A549 treated with CpdA at 1 μM for 4 hours (cell line): ENCODE measurements at places on chromosomes 6 and 20. TPM values are rescaled to one million over a fixed set of nuclear protein-coding genes. Genes with fewer than 3 reads are reported as not detected.

Gene CNR1
- total RNA-seq: 0.30 to 0.41 TPM (median 0.33 TPM) in 5 replicates

Gene EPHA7
- 0.06 to 0.09 TPM (median 0.08 TPM) in 5 replicates for total RNA-seq

Gene HEY2
- 0.06 TPM in 1 of 5 replicates, not detected in the others for total RNA-seq

Gene TAAR5
- not detected in 5 replicates for total RNA-seq

Gene CCN5
- 23.9 to 36.6 TPM (median 26.9 TPM) in 5 replicates for total RNA-seq

Gene MAPK14
- 23.0 to 27.0 TPM (median 25.4 TPM) in 5 replicates for total RNA-seq

Gene LST1
- total RNA-seq: 0.26 to 0.49 TPM (median 0.37 TPM) in 3 of 5 replicates, not detected in the others

Gene RFX6
- total RNA-seq: not detected in 5 replicates

Gene TMEM30A
- 36.8 to 48.2 TPM (median 43.4 TPM) in 5 replicates for total RNA-seq

Gene SRSF3
- 482 to 699 TPM (median 516 TPM) in 5 replicates for total RNA-seq

Gene ARFRP1
- 26.9 to 38.3 TPM (median 34.2 TPM) in 5 replicates for total RNA-seq

Gene TRAPPC3L
- not detected in 5 replicates for total RNA-seq

Gene PEX7
- 4.2 to 5.9 TPM (median 5.1 TPM) in 5 replicates for total RNA-seq

Gene RAET1L
- 0.18 to 0.49 TPM (median 0.27 TPM) in 5 replicates for total RNA-seq

Gene KHDRBS2
- total RNA-seq: not detected in 5 replicates

Gene ZSCAN31
- total RNA-seq: 2.0 to 3.8 TPM (median 2.7 TPM) in 5 replicates

Gene SGK2
- total RNA-seq: 5.6 to 6.9 TPM (median 6.3 TPM) in 5 replicates

Gene SLC22A2
- total RNA-seq: 0.02 to 0.09 TPM in 2 of 5 replicates, not detected in the others

Gene SCRT2
- total RNA-seq: not detected in 5 replicates

Gene APOBEC2
- not detected in 5 replicates for total RNA-seq

Gene GPSM3
- total RNA-seq: 0.31 to 0.67 TPM (median 0.50 TPM) in 5 replicates

Gene DUSP15
- 0.64 to 1.5 TPM (median 1.1 TPM) in 5 replicates for total RNA-seq
